Glutamatergic neuron (in vitro differentiated cells): ENCODE measurements at places on chromosomes 13 and 19.

DNA sequence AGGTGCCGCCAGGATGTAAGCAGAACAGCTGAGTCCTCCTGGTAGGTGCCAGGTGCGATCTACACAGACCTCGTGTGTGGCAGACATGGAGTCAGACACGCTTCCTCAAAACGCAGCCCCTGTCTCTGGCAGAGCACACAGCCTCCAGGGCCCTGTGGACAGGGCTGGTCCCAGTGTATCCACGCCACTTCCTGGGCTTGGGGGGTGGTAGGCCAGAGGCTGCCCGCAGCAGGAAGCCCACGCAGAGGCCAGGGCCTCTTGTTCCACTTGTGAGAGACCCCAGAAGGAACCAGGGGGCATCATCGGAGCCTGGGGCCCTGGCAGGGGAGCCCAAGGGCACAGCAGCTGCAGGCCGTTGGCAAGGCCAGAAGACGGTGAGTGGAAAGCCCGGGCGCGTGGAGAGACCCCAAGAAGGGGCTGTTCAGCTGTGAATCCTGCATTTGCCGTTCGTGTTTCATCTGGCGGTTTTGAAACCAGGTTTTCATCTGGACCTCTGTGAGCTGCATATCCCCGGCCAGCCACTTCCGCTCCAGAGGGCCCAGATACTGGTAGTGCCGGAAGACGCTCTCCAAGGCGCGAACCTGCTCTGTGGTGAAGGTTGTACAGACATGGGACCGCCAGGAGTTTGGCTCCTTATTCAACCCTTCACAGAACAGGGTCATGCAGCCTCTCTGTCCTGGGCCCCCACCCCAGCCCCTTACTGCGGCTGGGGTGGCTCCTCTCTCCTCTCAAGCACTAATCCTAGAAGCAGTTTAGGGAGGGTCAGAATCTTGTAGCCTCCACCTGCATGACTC is 25.1 kb upstream of the SLITRK1 start:
- no peaks in the 10 kb centered on the region for H3K36me3 ChIP-seq
- no peak overlapping the region for H3K27ac ChIP-seq
- H3K4me1 ChIP-seq: peaks cover 6% of the 10 kb centered on the region
- peaks cover 2% of the 10 kb centered on the region for H3K27me3 ChIP-seq
- no peak overlapping the region for H3K4me3 ChIP-seq

GRCh38 chr13:96229356-96229755 is 139.4 kb downstream of the HS6ST3 start:
- no peak for DNase-seq
- no peaks in the 10 kb centered on the region for H3K27me3 ChIP-seq
- H3K4me3 ChIP-seq: no peak overlapping the region
- no peaks in the 10 kb centered on the region for H3K36me3 ChIP-seq
- no peaks in the 10 kb centered on the region for H3K4me1 ChIP-seq

- H3K4me3 ChIP-seq: no peak overlapping the region
- H3K36me3 ChIP-seq: peaks cover 4% of the 10 kb centered on the region
- no peaks in the 10 kb centered on the region for H3K4me1 ChIP-seq
- H3K27me3 ChIP-seq: no peaks in the 10 kb centered on the region
These were observed 58.0 kb downstream of the PIBF1 start for GRCh38 chr13:72839831-72840426.

DNA sequence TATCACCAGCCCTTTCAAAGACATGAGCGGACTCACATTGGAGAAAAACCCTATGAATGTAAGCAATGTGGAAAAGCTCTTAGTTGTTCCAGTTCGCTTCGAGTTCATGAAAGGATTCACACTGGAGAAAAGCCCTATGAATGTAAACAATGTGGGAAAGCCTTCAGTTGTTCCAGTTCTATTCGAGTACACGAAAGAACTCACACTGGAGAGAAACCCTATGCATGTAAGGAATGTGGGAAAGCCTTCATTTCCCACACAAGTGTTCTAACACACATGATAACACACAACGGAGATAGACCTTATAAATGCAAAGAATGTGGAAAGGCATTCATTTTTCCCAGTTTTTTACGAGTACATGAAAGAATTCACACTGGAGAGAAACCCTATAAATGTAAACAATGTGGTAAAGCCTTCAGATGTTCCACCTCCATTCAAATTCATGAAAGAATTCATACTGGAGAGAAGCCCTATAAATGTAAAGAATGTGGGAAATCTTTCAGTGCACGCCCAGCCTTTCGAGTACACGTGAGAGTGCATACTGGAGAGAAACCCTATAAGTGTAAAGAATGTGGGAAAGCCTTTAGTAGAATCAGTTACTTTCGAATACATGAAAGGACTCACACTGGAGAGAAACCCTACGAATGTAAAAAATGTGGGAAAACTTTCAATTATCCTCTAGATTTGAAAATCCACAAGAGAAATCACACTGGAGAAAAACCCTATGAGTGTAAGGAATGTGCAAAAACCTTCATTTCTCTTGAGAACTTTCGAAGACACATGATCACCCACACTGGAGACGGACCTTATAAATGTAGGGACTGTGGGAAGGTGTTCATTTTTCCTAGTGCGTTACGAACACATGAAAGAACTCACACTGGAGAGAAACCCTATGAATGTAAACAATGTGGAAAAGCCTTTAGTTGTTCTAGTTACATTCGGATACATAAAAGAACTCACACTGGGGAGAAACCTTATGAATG is 17.6 kb downstream of the ZNF791 start:
- H3K36me3 ChIP-seq: peaks cover 42% of the 10 kb centered on the region
- H3K4me1 ChIP-seq: no peaks in the 10 kb centered on the region
- DNase-seq: no peak
- H3K27me3 ChIP-seq: no peaks in the 10 kb centered on the region
- no peak overlapping the region for H3K4me3 ChIP-seq
